EH (cell line): ENCODE measurements at places on chromosomes 16 and 17.

- peak; percentile 42 for DNase-seq
These were observed 8.3 kb downstream of the SEC14L1 start for GRCh38 chr17:77148940-77149510.

DNA sequence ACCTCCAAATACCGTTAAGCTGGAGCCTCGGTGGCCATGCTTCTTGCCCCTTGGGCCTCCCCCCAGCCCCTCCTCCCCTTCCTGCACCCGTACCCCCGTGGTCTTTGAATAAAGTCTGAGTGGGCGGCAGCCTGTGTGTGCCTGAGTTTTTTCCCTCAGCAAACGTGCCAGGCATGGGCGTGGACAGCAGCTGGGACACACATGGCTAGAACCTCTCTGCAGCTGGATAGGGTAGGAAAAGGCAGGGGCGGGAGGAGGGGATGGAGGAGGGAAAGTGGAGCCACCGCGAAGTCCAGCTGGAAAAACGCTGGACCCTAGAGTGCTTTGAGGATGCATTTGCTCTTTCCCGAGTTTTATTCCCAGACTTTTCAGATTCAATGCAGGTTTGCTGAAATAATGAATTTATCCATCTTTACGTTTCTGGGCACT, 928 bp downstream of the HBA1 start:
- DNase-seq = peak; percentile 29

GRCh38 chr17:8719291-8720246, 25.1 kb downstream of the CCDC42 start:
- no peak for DNase-seq

DNA sequence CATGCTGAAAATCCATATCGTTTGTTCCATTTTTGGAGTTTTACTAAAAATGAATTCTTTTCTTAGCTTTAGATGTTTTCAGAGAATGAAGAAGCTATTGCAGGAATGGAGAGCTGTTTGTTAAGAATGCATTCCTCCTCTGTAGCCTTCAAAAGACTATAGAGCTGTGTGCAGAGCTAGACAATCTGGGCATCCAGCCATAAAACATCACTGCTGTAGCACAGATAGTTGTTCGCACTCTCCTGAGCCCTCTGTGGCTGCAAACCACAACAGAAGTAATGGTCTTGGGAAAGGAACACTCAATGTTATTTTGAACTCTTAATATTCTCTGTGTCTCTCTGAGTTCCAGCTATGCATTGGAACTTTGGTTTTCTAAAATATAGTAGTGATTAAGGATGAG, 4.9 kb downstream of the TNRC6C start:
- DNase-seq = peak; percentile 94

- no peak for DNase-seq
These were observed 180.5 kb downstream of the IRX3 start for GRCh38 chr16:54106057-54106456.

DNA sequence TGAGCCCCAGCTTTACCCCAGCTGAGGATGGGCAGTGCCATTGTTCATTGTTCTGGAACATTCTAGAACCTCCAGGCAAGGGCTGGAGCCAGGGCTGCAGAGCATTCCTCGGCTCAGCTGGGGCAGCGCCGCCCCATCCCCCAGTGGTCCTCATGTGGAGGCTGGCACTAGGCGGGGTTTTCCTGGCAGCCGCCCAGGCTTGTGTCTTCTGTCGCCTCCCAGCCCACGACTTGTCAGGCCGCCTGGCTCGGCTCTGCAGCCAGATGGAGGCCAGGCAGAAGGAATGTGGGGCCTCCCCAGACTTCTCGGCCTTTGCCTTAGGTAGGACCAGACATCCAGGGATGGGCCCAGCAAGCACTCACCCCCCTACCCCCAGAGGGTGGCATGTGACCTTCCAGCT, at the start of gene TMEM95:
Gene TMEM95 (plus strand): TSS at position 104 of the 400 bp plus-strand sequence. CDS start 49 bp downstream, at position 153.
- peak; percentile 63 for DNase-seq

- DNase-seq = peak; percentile 88
These were observed 104.7 kb downstream of the SMG6 start for GRCh38 chr17:2198927-2199326.
